ENCODE measurements at places on chromosomes 16 and 17.

GRCh38 chr16:35308674-35309073 is 1849.3 kb downstream of the TP53TG3F start:
- DNase-seq, result no peak

DNA sequence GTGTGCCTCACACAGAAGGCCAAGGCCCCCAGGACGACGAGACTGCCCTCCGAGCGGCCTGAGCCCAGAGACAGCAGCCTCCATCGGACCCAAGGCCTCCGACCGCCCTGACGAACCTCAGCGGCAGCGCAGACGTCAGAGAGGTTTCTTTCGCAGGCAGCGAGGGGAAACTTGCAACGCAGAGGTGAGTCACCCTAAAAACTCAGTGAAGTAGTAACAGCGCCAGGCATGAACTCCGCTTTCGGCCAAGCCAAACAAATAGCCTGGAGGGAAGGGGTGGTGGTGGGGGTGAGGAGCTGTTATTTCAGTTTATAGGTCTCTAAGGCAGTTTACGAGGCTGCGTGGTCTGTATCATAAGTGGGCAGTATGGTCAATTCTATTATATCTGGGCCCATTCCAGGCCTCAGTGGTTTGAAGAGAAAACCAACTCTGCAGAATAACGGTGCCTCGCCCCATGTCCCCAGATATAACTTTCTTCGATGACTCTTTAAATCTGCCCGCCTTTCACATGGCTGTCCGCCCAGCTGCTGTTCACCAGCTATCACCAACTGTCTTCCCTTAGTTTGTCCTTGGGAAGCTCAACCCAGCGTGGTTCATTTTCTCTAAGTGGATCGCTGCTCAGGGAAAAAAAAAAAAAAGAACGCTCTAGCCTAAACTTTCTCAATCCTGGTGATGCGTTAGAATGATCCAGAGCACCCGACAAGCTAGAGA is 43.5 kb upstream of the FOXF1 start:
- DNase-seq, result no peak

DNA sequence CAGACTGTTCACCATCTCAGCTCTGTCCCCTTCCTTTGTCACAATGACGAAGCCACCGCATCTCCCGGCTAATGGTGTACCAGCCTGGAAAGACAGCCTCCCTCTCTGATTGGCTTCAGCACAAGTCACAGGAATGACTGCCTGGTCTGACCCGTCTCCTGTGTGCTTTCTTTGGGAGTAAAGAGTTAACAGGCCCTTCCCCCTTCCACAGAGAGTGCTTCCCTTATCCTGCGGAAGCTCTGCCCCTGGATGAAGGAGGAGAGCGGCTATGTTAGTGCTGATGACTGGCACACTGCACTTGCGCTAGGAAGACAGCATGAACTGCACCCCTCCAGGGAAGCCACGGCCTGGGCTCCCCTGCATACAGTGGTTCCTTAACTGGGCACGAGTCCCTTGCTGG is 11.3 kb downstream of the USB1 start:
- DNase-seq, result no peak

DNA sequence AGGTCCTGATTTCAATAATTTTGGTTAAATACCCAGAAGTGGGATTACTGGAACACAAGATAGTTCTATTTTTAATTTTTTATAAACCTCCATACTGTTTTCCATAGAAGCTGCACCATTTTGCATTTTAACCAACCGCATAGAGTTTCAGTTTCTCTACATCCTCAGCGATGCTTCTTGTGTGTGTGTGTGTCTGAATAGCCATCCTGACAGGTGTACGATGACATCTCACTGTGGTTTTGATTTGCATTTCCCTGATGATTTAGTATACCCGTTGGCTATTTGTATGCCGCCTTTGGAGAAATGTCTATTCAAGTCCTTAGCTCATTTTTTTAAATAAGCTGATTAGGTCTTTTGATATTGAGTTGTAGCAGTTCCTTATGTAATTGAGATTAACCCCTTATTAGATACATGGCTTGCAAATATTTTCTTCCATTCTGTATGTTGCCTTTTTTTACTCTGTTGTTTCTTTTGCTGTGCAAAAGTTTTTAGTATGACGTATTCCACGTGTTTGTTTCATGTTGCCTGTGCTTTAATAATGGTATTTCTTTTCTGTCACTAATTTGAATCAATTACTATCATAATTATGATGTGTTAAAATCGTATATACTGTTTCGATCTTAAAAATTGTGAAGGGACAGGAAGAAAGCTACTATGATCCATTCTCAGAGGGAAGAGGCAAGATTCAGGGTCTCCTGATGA is 227.2 kb upstream of the MON1B start:
- no peak for DNase-seq

DNA sequence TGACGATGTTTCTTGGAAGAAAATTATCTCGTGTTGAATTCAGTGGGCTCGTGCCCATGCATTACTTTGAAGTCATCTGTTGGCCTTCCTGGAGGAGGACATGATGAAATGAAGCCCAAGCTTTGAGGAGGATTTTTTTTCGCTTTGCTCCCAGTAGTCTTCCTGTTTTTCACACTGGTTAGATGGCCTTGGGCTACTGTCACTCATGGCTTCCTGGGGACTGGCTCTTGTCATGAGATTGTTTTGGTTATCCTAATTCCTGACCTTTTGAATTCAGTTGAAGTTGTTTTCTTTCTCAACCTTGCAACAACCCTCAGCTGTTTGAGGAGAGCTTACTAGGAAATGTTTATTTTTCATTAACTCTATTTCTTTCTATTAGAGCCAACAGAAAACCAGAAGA is 430.7 kb downstream of the HS3ST3B1 start:
- DNase-seq, result no peak

DNA sequence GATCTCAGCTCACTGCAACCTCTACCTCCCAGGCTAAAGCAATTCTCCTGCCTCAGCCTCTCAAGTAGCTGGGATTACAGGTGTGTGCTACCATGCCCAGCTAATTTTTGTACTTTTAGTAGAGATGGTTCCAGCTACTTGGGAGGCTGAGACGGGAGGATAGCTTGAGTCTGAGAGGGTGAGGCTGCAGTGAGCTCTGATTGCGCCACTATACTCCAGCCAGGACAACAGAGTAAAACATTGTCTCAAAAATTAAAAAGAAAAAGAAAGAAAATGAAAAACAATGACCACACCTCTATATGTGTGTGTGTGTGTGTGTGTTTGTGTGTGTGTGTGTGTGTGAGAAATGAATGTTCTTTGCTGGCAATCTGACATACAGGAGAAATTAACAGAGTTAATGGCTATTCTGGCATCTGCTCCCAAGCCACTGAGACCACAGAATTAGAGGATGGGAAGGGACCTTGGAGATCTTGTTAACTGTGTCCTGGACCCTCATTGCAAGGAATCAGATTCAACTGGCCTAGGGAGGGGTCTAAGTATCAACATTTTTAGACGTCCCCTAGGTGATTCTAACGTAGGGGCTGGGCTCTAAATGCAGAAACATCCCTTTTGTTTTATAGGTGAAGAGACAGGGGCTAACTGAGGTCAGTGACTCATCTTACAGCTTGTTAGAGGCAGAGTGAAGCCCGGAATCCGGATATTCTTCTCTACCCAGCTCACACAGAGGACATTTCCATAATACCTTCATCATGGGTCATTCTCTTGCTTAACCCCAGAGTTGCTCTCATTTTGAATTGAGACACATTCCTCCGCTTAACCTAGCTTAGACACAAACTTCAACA is 16.4 kb upstream of the MARCHF10 start:
- DNase-seq, result no peak

Data from activated CD8-positive, alpha-beta memory T cell treated with anti-CD3 and anti-CD28 coated beads for 24 hours (primary cell).